ENCODE measurements at places on chromosomes 6 and 20.

GRCh38 chr20:18984238-18985200 is 170.9 kb downstream of the SCP2D1 start:
- no peaks in the 10 kb centered on the region for H3K27me3 ChIP-seq
- H3K36me3 ChIP-seq, result no peaks in the 10 kb centered on the region
- no peaks in the 10 kb centered on the region for H3K4me1 ChIP-seq
- no peak for DNase-seq
- H3K4me3 ChIP-seq, result no peak overlapping the region

DNA sequence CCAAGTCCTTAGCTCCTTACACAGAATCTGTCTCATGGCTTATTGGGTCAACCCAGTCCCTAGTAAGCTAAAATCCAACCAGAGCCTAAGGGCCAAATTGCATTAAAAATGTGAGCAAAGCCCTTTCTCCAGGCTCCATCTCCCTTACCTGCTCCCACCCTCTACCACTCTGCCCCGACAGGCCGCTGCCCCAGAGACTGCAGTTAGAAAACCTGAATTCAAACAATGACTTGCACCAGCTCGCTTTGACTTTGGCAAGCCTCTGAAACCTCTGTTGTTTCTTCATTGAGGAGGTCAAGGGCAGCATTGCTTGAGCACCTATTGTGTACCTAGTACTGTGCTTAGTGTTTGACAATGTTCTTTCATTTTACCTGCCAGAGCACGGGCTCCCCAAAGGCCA is 188.1 kb upstream of the PMEPA1 start:
- no peaks in the 10 kb centered on the region for H3K4me1 ChIP-seq
- H3K36me3 ChIP-seq, result no peaks in the 10 kb centered on the region
- H3K4me3 ChIP-seq, result no peak overlapping the region
- no peak overlapping the region for H3K27ac ChIP-seq
- DNase-seq, result peak; percentile 34

DNA sequence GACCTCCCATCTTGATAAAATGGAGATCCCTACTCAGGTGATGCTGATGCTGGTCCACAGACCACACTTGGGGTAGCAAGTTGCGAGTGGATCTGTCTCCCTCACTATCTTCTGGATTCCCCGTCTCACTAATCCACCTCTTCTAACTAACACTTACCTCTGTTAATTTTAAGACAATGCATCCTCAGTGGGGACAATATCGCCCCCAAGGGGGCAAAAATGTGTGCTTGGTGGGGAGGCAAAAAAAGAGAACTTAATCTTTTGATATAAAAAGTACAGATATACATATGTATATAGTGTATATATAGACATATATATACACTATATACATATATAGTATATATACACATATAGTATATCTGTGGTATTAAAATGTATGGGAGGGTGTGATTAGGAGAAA is 4.3 kb downstream of the LRFN2 start:
- DNase-seq, result no peak
- no peak overlapping the region for H3K27ac ChIP-seq
- no peak overlapping the region for H3K4me3 ChIP-seq

- H3K27ac ChIP-seq, result no peak overlapping the region
- no peak for DNase-seq
These were observed 160.7 kb downstream of the UST start for GRCh38 chr6:148907573-148907972.

DNA sequence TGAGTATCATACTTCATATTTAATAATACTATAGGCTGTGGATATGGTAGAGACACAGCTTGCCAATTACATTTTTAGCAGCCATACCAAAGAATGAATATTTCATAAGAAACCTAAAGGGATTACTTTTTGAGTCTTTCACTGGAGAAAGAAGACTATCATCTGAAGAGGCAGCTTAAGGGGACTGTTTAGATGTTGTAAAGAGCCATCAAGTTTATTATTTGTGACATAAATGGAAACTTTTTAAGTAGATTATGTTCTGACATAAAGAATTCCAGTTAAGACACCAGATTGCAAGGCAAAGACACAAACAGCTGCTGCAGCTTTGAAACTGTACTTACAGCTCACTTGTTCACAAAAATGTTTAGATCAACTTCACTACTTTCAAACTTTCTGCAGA is 429.4 kb downstream of the TFAP2A start:
- no peak overlapping the region for H3K27ac ChIP-seq
- no peak for DNase-seq
- H3K27me3 ChIP-seq, result peaks cover 2% of the 10 kb centered on the region
- H3K36me3 ChIP-seq, result no peaks in the 10 kb centered on the region
- H3K4me1 ChIP-seq, result no peaks in the 10 kb centered on the region

GRCh38 chr6:170184316-170184715 is 106.6 kb downstream of the DLL1 start:
- H3K27me3 ChIP-seq, result no peaks in the 10 kb centered on the region
- no peaks in the 10 kb centered on the region for H3K36me3 ChIP-seq
- DNase-seq, result no peak
- H3K4me3 ChIP-seq, result no peak overlapping the region
- no peak overlapping the region for H3K27ac ChIP-seq

DNA sequence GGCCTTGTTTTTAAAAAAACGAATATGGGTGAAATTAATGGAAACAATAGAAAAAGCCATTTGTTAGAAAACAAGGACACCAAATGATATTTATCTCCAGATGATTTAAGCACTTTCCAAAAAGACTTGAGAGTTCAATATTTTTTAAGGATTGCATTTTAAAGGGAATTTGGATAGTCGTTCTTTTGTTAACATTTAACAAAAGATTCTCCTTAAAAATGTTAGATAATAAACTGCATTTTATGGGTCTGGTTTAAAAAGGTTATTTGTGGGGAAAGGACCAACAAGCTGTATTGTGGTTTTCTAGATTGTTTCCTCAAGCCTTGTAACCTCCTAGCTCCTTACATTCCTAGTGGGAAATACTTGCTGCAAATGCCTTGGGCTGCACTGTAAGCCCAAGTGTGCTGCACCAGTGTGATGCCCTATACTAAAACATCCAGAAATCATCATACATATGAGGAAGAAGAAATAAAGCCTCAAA is 1.5 kb upstream of the PHIP start:
- no peaks in the 10 kb centered on the region for H3K27me3 ChIP-seq
- no peak overlapping the region for H3K4me3 ChIP-seq
- no peak for DNase-seq
- H3K36me3 ChIP-seq, result no peaks in the 10 kb centered on the region

GRCh38 chr6:138443979-138444378 is 40.0 kb downstream of the HEBP2 start:
- H3K4me3 ChIP-seq, result no peak overlapping the region
- H3K4me1 ChIP-seq, result no peaks in the 10 kb centered on the region
- no peaks in the 10 kb centered on the region for H3K36me3 ChIP-seq
- H3K27me3 ChIP-seq, result no peaks in the 10 kb centered on the region
- no peak for DNase-seq
- no peak overlapping the region for H3K27ac ChIP-seq

GRCh38 chr6:129276986-129277385 is 394.0 kb downstream of the LAMA2 start:
- H3K36me3 ChIP-seq, result peaks cover 5% of the 10 kb centered on the region
- DNase-seq, result no peak
- H3K27ac ChIP-seq, result no peak overlapping the region
- H3K4me3 ChIP-seq, result no peak overlapping the region
- H3K4me1 ChIP-seq, result no peaks in the 10 kb centered on the region
- no peaks in the 10 kb centered on the region for H3K27me3 ChIP-seq

- no peak overlapping the region for H3K27ac ChIP-seq
- DNase-seq, result no peak
- H3K4me1 ChIP-seq, result no peaks in the 10 kb centered on the region
- no peak overlapping the region for H3K4me3 ChIP-seq
- no peaks in the 10 kb centered on the region for H3K27me3 ChIP-seq
- H3K36me3 ChIP-seq, result no peaks in the 10 kb centered on the region
These were observed 81.3 kb downstream of the CDH26 start for GRCh38 chr20:60039526-60039925.

DNA sequence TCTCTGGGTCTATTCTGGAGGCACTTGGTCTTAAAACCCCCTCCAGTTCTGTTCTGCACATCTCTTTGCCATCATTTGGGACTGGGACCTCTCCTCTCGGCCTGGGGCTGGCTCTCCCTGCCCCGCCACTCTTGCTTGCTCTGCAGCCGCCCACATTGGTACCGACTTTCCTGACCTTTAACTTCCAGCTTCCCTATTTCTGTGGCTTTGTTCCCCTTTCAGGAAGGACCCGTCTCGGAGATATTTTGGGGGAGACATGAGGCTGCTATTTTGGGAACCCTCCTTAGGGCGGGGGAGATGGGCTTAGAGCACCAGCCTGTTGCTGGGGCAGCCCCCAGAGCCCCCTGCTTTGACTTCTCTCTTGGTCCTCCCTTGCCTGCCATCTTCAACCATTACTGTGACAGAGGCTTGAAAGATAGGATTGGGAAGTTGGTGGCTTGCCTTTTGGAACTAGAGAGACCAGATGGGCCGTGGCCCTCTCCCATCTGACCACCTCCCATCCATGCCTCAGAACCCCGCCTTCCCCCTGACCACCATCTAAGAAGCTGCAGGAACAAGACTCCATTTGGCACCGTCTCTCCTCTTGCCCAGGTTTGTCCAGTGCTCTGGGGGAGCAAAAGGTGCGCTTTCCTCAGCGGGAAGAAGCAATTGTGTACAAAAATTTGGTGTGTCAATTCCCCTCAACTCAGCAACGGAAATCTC is 914 bp downstream of the TREM2 start:
- no peak overlapping the region for H3K27ac ChIP-seq
- H3K4me3 ChIP-seq, result no peak overlapping the region
- no peaks in the 10 kb centered on the region for H3K4me1 ChIP-seq
- no peak for DNase-seq
- no peaks in the 10 kb centered on the region for H3K36me3 ChIP-seq
- no peaks in the 10 kb centered on the region for H3K27me3 ChIP-seq

DNA sequence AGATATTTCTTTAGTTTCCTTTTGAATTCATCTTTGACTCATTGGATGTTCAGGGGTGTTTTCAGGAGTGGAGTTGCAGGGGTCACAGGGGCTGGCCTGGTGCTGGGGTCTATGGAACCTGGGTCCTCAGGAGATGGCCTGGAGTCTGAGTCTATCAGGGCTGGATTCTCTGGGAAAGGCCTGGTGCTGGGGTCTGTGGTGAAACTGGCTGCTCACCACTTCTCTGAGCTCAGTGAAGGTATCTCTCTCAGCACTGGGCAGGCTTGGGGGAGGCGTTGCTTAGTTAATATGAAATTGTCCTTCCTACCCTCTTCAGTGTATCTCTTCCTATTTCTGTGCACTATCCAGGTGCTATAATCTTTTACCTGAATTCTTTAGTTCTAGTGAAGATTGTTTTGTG is 83.1 kb upstream of the SLC24A3 start:
- no peak overlapping the region for H3K4me3 ChIP-seq
- no peak overlapping the region for H3K27ac ChIP-seq
- no peak for DNase-seq
- H3K27me3 ChIP-seq, result no peaks in the 10 kb centered on the region
- H3K4me1 ChIP-seq, result no peaks in the 10 kb centered on the region

DNA sequence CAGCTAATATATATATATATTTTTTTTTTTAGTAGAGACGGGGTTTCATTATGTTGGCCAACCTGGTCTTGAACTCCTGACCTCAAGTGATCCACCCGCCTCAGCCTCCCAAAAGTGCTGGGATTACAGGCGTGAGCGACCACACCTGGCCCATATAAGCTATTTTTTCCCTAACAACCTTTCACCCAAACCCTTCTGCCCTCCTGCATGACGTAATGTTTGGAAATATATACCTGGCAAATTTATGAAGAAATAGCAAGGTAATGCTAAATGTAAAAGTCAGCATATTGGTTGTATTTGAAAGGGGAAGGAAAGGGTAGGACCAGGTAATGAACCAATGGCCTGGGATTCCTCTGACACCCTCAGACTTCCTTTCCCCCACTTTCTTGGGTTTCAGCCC is 325.5 kb upstream of the ARID1B start:
- DNase-seq, result no peak
- no peak overlapping the region for H3K4me3 ChIP-seq
- no peak overlapping the region for H3K27ac ChIP-seq
- H3K27me3 ChIP-seq, result no peaks in the 10 kb centered on the region
- no peaks in the 10 kb centered on the region for H3K36me3 ChIP-seq
- no peaks in the 10 kb centered on the region for H3K4me1 ChIP-seq

DNA sequence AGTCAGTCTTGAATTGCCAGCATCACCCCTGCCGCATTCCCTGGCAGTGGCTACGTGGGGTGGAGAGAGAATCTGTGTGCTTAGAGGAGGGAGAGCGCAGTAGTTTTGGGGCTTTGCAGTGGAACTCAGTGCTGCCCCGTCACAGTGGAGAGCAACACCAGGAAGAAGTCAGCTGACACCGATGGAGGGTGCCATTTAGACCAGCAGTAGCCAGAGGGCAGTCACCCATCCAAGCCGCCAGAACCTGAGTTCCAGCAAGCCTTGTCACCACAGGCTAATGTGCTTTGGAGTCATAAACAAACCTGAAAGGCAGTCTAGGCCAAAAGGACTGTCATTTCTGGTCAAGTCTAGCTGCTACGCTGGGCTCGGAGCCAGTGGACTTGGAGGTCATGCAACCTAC is 22.0 kb upstream of the PERP start:
- H3K27me3 ChIP-seq, result no peaks in the 10 kb centered on the region
- no peak overlapping the region for H3K27ac ChIP-seq
- no peaks in the 10 kb centered on the region for H3K4me1 ChIP-seq
- H3K4me3 ChIP-seq, result no peak overlapping the region
- H3K36me3 ChIP-seq, result no peaks in the 10 kb centered on the region
- no peak for DNase-seq

- DNase-seq, result no peak
- H3K4me1 ChIP-seq, result no peaks in the 10 kb centered on the region
- H3K36me3 ChIP-seq, result no peaks in the 10 kb centered on the region
- no peaks in the 10 kb centered on the region for H3K27me3 ChIP-seq
- H3K27ac ChIP-seq, result no peak overlapping the region
- H3K4me3 ChIP-seq, result no peak overlapping the region
These were observed 55.5 kb downstream of the FOXC1 start for GRCh38 chr6:1665214-1665613.

- peak overlapping the region; percentile 68 for H3K27ac ChIP-seq
- no peaks in the 10 kb centered on the region for H3K27me3 ChIP-seq
- H3K36me3 ChIP-seq, result no peaks in the 10 kb centered on the region
- H3K4me1 ChIP-seq, result peaks cover 2% of the 10 kb centered on the region
These were observed 33.0 kb downstream of the METTL24 start for GRCh38 chr6:110325197-110325596.

Data from aorta (tissue), 5 donors.